ENCODE measurements at places on chromosomes 11 and 22.

DNA sequence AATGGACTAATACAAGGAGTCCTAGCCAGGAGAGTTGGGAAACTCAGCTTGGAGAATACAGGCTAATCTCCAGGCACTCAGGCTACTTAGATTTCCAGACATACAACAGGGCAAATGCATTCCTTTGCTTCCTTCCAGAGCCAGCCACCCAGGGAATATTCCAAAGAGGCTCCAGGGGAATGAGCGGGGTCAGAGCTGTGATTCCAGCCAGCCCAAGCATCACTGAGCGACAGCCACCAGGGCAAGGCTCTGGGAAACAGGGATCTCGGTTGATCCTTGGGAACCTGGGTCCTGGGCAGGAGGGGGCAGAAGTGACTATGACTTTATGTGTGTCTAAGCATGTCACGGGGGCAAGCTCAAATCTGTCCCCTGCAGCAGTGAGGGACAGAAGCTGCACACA is 112.3 kb upstream of the LMO1 start:
- no peak for DNase-seq

DNA sequence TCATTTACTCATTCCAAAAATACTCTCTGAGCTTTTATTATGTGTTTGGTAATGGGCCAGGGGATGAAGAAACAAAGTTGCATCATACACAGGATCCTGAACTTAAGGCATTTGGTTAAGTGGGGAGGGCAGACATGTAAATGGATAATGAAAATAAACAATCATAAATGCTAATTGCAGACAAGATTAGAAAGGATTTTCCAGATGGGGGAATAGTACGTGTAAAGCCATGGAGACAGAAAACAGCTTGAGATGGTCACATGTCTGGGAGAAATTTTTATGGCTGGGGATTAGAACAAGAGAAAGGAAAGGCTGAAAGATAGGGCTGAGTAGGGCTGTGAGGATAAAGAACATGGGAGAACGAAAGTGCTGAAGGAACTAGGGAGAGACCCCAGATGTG is 534.3 kb upstream of the LARGE1 start:
- DNase-seq: no peak

- no peak for DNase-seq
Measured at GRCh38 chr11:104916442-104916841, 18.2 kb upstream of the CASP12 start.

DNA sequence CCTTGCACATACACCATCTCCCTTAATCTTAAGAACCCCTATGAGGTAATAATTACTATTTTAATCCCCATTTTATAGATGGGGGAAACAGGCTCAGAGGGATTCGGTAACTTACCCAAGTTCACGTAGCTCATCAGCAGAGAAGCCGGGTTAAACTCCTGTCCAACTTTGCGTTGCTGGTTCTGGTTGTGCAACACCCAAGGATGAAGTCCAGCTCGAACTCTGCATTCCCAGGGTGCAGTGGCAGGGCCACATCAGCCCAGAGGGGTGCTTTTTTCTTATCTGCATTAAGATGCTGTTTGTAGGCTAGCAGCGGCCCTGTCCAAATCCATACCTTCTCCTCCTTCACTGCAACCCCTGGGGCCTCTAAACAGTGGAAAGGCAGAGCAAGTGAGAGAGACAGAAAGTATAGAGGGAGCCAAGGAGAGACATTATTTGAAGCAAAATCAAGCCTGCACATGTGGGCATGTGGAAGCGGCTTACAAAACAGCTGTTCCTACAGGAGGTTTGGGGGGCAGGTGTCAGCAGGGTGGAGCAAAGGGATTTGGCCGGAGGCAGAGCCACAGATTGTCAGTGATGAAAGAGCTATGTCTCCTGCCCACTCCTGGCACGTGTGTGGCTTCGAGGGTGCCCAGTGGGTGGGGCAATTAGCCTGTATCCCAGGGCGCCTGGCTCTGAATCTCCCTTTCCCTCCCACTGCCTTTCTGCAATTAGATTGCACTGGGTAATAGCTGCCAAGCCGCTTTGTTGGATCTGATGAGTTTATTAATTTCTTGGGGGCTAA is 129.5 kb upstream of the TBCEL start:
- DNase-seq: no peak

DNA sequence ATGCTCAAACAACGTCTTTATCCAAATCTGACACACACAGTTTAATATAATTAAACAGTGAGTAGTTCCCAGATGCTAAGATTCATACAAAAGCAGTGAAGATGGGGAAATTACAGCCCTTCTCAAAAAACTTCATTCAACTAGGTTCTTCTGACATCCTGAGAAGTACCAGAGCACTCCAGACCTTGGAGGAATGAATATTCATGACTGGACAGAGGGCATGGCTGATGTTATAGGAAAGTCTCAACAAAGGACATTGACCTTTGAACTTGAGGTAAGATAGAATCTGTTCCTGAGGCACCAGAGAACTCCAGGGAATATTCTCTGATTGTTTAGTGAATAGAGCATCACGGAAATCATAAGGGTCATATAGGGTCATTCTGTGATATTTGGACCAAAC is 106.4 kb upstream of the SLC5A12 start:
- DNase-seq: no peak

GRCh38 chr11:63761931-63762653 is 6.5 kb downstream of the ZFTA start:
- DNase-seq: no peak

GRCh38 chr11:61949169-61950034 is 749 bp upstream of the BEST1 start:
- DNase-seq: no peak

- no peak for DNase-seq
Measured at GRCh38 chr22:30864441-30865420, 103.8 kb downstream of the MORC2 start.

DNA sequence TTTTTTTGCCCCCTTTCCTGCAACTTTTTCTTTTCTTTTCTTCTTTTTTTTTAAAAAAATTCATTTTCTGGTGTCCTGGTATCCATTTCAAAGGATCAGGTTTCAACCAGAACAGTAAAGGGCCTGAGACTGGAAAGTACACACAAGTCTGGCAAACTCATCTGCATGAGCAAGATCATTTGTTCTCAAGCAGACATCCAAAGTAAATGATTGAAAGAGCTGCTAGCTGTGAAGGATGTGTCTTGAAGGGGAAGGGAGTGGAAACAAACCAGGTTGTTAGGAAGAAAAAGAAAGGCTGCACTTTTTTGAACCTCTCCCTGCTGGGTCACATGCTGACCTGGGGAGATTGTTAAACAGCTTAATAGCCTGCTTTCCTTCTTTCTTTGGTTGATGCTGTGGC is 5.3 kb downstream of the YAP1 start:
- peak; percentile 40 for DNase-seq

DNA sequence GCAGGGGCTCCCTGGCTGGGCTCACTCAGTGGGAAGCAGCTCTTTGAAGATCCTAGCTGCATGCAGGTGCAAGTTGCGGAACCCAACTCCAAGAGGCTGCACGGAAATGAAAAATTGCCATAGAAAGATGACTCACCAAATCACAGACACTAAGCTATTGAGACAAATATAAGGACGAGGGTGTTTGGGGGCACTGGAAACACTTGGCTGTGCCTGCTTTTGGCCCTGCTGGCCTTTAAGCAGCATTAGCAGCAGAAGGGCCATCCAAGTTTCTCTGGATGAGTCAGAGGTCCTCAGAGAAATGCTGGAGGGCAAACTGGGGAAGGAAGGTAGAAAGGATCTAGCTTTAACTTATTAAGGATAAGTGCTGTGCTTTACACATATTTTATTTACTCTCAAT is 282.3 kb downstream of the KIRREL3 start:
- DNase-seq: no peak

DNA sequence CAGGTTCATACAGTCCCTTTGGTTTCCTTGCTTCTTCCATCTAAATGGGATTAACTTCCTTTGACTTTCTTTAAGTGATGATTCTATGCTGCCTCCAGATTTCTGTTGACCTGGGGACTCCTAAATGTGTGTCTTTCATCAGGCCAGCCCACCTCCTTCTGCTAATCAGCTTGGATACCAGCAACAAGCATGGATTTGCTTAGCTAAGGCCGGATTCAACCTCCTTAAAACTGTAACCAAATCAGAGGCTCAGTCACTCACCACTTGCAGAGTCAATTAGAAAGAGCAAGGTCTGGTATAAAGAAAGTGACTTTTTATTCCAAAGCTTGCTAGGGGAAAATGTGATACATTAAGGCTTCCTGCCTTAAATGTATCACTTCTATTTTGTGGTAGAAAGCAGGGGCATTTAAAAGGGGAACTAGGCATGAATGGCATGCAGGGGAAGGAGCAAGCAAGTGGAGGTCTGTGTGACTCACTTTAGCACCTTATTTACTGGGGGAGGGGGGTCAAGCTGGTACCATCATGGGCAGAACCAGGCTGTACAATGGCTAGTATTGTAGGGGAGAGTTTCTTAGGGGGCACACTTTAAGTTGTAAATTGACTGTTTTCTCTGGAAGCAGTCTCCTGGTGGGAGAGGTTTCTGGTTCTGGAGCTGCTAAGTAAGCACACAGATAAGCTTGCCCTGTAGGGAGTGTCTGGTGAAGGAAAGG is 239.0 kb upstream of the PDGFD start:
- no peak for DNase-seq

- no peak for DNase-seq
Measured at GRCh38 chr11:62182147-62182891, 7.7 kb upstream of the SCGB1D1 start.

DNA sequence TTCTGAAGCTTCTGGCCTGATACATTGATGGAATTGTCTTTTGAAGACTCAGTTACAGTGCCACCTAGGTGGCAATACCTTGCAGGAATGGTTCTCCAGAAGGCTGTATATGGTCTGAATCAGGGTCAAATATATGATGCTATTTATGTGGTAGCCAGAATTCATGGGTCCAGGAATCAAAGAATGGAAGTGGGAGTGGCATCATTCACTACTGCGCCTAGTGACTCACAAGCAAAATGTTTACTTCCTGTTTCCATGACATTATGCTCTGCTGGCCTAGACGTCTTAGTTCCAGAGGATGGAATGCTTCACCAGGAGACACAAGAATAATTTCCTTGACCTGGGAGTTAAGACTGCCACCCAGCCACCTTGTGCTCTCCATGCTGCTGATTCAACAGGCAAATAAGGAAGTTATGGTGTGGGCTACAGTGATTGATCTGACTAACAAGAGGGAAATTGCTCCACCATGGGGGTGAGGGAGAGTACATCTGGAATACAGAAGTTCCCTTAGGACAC is 491.8 kb downstream of the ETS1 start:
- no peak for DNase-seq

GRCh38 chr22:48427731-48428211 is 1399.9 kb downstream of the BRD1 start:
- no peak for DNase-seq

- no peak for DNase-seq
Measured at GRCh38 chr11:30936491-30936890, 350.3 kb upstream of the MPPED2 start.

DNA sequence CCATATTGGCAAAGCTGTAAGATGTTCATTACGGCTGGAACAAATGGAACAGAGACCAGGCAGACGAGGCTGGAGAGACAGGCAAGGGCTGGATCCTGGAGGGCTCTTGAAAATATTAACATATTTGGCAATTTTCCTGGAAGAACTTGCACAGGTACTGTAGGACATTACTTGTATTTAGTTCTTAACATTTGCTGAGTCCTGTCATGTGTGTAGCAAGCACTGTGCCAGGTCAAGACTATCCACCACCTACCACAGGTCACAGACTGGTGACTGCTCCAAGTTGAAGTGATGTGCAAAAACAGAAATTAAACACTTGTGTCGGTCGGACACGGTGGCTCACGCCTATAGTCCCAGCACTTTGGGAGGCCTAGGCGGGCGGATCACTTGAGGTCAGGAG is 58.7 kb upstream of the TNRC6B start:
- no peak for DNase-seq

GRCh38 chr11:32947978-32948377 is 55.4 kb downstream of the QSER1 start:
- DNase-seq: no peak

- DNase-seq: no peak
Measured at GRCh38 chr22:17359501-17359900, 9.8 kb upstream of the CECR2 start.

GRCh38 chr22:45246060-45246985 is 5.6 kb upstream of the KIAA0930 start:
- peak; percentile 68 for DNase-seq

- no peak for DNase-seq
Measured at GRCh38 chr11:3037945-3038271, 19.3 kb downstream of the CARS1 start.
